ENCODE measurements at places on chromosomes 7 and 10.

GRCh38 chr7:96322373-96322695 lies 436 bp upstream of the SLC25A13 start:
- DNase-seq: peak; percentile 13

- no peak for DNase-seq
Measured at GRCh38 chr10:51770709-51771108, 71.3 kb upstream of the CSTF2T start.

DNA sequence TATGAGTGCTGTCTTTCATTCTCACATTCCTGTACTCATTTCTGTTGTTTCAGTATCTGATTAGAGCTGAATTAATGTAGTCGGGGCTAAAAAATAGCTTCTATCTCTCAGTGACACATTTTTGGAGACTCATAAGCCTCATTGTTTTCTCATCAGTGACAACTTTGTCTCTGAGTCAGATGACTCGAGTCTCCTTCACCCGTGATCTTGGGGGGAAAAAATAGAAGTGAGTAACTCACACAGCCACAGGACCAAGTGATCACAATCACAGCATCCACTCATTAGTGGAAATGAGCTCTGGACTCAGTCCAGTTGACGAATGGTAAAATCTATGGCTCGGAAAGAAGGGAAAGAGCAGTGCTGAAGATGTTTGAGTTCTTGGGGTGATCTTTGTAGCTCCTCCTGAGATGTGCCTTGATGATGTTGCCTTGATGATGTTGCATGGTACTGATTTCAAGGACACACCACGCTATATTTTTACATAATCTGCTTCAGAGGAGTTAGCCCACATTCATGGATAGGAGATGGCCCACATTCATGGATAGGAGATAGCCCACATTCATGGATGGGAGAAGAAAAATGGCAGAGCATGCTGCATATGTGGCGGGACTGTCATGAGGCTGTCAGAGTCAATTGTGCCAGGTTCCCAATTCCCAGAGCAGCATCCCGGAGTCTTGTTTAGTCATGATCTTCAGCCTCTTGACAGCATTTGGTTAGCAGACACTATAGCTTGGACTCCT lies 214.7 kb downstream of the CELF2 start:
- no peak for DNase-seq

GRCh38 chr7:968205-969105 lies 6.9 kb downstream of the COX19 start:
- no peak for DNase-seq

DNA sequence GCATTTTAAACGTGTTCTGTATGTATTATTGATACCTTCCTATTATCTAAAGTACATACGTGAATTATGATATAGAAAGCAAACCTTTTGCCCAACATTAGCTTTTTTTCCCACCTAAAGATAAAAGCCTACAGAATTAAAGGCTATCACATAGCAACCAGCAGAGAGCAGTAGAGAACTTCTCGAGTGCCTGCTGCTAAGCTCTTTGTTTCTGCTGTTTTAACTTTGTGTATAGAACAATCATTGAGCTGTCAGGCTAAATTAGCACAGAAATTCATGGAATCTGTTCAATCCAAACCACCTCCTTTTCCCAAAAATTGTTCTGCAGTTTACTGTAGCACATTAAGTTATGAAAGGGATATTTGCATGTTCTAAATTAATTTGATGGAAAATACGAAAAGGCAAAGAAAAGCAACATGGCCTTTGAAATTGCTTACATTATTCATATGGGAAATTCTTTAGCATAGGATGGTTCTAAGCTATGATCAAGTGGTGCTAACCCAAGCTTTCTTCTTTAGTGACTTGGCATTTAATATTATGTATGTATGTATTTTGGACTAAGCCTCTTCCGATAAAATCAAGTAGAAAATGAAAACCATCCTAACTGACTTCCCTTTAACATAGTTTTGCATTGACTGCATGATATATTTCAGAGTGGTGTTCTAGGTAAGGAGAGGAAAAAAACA lies 1288.5 kb downstream of the GATA3 start:
- no peak for DNase-seq

- DNase-seq: no peak
Measured at GRCh38 chr10:10787586-10787985, 230.1 kb upstream of the CELF2 start.

DNA sequence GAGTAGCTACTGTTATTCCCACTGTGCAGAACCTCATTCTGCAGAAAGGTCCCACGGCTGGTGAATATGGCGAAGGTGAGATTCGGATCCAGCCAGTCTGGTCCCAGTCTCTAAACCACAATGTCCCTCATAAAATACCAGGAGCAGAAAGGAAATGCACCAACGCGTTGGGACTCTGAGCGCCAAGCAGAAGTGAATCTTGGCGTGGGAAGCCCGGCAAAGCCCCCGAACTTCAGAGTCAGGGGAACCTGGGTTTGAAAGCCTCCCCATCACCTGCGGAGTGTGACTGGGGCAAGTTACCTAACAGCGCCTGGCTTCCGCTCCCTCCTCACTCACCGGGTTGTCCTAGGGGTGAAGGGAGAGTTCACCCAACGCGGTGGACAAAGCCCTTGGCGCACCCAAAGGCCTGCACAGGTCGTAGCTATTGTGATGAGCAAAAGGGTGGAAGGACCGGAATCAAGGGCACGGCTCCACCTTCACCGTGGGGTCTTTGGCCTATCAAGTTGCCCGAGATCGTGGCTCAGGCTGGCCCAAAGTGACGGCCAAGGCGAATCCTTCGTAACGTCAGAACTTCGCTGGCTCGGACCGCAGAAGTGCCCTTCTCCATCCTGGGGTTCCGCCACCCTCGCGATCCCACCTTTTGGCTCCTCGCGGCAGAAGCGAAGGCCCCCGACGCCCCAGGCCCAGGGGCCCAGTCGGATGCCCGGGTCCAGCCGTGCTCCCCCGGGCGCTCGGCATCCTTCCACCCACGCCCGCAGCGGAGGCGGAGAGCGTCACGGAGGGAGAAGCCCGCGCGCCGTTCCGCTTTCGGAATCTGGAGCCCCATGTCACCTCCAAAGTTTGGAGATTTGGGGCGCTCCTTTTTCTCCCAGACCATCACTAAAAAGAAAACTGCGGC lies 811 bp downstream of the RGS10 start:
- peak; percentile 40 for DNase-seq

DNA sequence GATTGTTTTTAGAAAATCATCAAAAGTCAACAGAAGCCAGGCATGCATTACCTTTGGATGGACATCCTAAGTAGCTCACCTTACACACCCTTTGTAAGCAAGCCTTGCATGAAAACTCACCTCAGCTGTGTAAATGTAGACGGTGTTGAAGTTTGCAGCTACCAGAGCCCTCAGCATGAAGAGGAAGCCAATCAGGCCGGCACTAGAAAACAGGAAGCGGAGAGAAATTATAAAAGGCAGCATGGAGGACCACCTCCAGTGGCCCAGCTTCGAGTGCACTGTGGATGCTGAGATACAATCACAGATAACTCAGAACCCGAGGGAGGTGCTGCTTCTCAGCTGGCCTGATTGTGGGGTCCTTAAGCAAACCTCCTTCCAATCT lies 75.3 kb downstream of the SVOPL start:
- DNase-seq: no peak

GRCh38 chr10:103560886-103561285 lies 67.4 kb downstream of the NEURL1 start:
- DNase-seq: no peak

DNA sequence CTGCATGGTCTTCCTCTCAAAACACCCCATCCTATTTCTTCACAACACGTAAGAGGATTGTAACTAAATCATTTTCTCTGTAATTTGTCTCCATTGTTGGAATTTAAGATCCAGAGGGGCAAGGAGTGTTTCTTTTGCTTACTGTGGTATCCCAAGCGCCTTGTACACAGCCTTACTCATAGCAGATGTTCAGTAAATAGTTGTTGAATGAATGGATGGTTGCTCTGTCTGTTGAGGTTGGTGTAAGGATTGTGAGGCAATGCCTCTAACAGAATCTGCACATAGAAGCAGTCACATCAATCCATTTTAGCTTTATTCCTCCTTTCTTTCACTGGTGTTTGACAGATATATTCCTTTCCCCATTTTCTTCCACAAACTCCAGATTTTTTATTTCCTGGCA lies 90.1 kb downstream of the ZNF365 start:
- no peak for DNase-seq

All from stimulated activated CD4-positive, alpha-beta T cell treated with anti-CD3 and anti-CD28 coated beads, Interleukin-15, amount 100 ng/mL, for 48 hours (primary cell).